ENCODE measurements at places on chromosomes 5 and 9.

GRCh38 chr5:116249648-116250047, 164.8 kb downstream of the COMMD10 start:
- no peak for DNase-seq

DNA sequence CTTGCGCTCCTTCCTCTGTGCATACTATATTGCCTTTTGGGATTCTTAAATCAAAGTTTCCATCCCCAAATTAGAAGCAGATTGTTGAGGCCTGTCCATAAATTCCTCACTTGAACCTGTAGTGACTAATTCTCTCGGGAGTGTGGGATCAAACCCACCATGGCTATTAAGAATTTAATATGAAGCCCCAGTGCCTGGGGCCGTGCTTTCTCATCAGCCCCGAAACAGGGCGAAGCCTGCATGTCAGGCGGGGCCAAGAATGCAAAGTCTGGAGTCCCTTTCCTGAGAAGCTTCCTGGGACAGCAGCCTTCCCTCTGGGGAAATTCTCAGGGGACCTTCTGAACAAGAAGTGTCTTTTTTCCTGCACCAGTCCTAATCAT, 29.3 kb upstream of the FAT2 start:
- no peak for DNase-seq

DNA sequence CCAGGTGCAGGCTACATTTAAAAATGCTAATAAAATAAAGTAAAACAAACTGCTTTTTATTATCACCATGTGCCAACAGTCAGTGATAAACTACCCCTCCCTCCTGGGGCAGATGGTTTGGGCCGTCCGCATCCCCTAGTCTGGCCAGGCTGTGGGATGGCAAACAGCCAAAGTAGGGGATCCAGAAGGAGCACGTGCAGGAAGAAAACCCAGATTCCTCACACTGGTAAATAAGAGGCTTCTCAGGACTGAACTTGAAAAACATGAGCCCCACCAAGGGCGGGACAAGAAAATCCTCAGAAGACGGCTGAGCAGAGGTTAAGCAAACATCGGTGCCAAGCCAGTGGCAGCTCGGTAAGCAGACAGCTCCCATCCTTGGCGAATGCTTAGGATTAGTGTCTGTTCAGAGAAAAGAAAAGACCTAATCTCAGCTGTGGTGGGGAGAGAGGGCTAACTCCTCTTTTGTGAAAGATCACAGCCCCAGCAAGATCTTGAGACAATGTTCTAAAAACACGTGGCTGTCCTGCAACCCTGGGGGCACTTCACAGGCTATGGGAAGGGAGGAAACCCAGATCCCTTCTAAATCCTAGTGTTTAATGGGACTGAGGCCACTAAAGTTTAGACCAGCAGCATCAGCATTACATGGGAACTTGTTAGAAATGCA, 46.5 kb upstream of the GDNF start:
- no peak for DNase-seq

- DNase-seq = no peak
Observed at GRCh38 chr5:154944716-154945115, 3.8 kb downstream of the MRPL22 start.

DNA sequence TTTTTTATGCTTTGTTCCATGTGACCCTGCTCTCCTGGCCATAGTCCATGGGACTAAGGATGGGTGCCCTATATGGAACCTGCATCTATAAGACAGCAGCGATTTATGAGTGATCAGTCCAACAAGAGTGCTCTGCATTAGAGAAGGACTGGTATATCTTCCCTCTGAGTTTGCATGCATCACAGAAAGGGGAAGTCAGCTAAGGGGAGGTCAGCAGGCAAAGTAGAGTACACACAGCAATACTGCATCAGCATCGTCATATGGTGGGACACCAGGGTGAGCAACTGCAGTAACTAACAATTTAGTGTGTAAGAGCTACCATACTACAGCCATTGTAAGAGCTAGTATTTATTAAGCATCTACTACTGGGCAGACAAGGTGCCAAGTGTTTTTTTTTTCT, 311.3 kb downstream of the NDUFS4 start:
- no peak for DNase-seq

DNA sequence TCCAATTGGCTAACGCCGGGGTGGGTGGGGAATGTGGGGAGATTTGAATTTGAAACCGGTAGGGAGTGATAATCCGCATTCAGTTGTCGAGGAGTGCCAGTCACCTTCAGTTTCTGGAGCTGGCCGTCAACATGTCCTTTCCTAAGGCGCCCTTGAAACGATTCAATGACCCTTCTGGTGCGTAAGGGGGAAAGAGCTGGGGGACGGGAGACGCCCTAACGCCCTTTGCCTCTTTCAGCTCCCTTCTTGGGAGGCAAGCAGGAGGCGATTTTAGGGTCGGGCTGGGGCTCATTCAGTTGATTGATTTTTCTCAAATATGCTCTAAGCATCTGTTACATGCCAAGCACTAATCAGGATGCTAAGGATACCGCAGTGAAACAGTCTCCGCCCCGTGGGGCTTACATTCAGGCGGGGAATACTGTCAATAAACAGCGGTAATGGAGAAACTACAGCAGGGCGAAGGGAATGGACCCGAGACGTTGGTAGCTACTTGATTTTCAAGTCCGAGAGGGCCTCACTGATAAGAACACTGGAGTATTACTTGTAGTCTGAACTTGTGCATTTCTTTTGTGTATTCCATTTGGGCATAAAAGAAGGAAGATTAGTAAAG, at the start of gene HMMR:
Gene HMMR, plus strand, starts transcription at position 71 of the 610 bp plus-strand sequence. Its CDS starts 61 bp downstream, at position 132.
- no peak for DNase-seq
